ENCODE measurements at places on chromosomes 11 and 22. TPM values are rescaled to one million over a fixed set of nuclear protein-coding genes. Genes with fewer than 3 reads are reported as not detected.

Gene KCNA4
- not detected for total RNA-seq

Gene GGTLC3
- not detected for total RNA-seq

Gene APOA5
- not detected for total RNA-seq

Gene CHRM4
- total RNA-seq: 0.78 TPM

Gene THYN1
- 20.5 TPM for total RNA-seq

Gene WBP2NL
- not detected for total RNA-seq

Gene A4GALT
- total RNA-seq: 14.4 TPM

Gene GLB1L3
- not detected for total RNA-seq

Gene CRYAB
- total RNA-seq: 7.1 TPM

Gene PTGDR2
- total RNA-seq: 0.05 TPM

Gene UEVLD
- total RNA-seq: 27.1 TPM

Gene GTSE1
- 32.4 TPM for total RNA-seq

Gene ZBTB16
- total RNA-seq: not detected

Gene CCDC116
- 0.06 TPM for total RNA-seq

Gene OR52I1
- not detected for total RNA-seq

Gene PIK3IP1
- 1.3 TPM for total RNA-seq

Gene MS4A3
- not detected for total RNA-seq

Gene B3GAT1
- 0.07 TPM for total RNA-seq

Gene CD6
- 0.18 TPM for total RNA-seq

Gene ACAT1
- total RNA-seq: 90.2 TPM

Gene RCOR2
- 0.90 TPM for total RNA-seq

Gene MAML2
- total RNA-seq: 2.6 TPM

Gene OR51B2
- total RNA-seq: not detected

Gene GNG3
- total RNA-seq: not detected

Gene MRPL21
- total RNA-seq: 132 TPM

Gene RELA
- 82.0 TPM for total RNA-seq

Gene OR51E2
- total RNA-seq: not detected

Gene DUSP8
- total RNA-seq: 1.7 TPM

Gene MTFP1
- 71.9 TPM for total RNA-seq

Gene MUC5AC
- total RNA-seq: 3.6 TPM

Gene MS4A4E
- total RNA-seq: not detected

Gene C11orf86
- total RNA-seq: 60.2 TPM

Gene DEPDC5
- 4.1 TPM for total RNA-seq

Gene ANKK1
- 0.07 TPM for total RNA-seq

Gene INS
- total RNA-seq: not detected

Gene SCN2B
- total RNA-seq: not detected

Gene NRIP3
- 0.96 TPM for total RNA-seq

Gene VSIG2
- total RNA-seq: not detected

Gene CASP12
- not detected for total RNA-seq

Gene MS4A7
- not detected for total RNA-seq

Gene C11orf97
- total RNA-seq: not detected

Gene PNPLA5
- total RNA-seq: 0.07 TPM

Gene JAML
- total RNA-seq: not detected

Gene OVCH2
- not detected for total RNA-seq

Gene GDPD4
- total RNA-seq: not detected

Gene AMPD3
- total RNA-seq: 8.3 TPM

Gene FAM118B
- total RNA-seq: 18.5 TPM

Gene HBE1
- not detected for total RNA-seq

Gene KLHL35
- total RNA-seq: 0.51 TPM

Gene MYO18B
- not detected for total RNA-seq

Gene FAM180B
- total RNA-seq: not detected

Gene TESMIN
- 7.0 TPM for total RNA-seq

Gene PDE2A
- 2.3 TPM for total RNA-seq

Gene VSIG10L2
- total RNA-seq: not detected

Data from A549 treated with RU486 at 1 μM for 4 hours (cell line).